ENCODE measurements at places on chromosomes 1 and 21.

GRCh38 chr1:37999430-38000232 lies 5.7 kb downstream of the FHL3 start:
- no peak for DNase-seq

DNA sequence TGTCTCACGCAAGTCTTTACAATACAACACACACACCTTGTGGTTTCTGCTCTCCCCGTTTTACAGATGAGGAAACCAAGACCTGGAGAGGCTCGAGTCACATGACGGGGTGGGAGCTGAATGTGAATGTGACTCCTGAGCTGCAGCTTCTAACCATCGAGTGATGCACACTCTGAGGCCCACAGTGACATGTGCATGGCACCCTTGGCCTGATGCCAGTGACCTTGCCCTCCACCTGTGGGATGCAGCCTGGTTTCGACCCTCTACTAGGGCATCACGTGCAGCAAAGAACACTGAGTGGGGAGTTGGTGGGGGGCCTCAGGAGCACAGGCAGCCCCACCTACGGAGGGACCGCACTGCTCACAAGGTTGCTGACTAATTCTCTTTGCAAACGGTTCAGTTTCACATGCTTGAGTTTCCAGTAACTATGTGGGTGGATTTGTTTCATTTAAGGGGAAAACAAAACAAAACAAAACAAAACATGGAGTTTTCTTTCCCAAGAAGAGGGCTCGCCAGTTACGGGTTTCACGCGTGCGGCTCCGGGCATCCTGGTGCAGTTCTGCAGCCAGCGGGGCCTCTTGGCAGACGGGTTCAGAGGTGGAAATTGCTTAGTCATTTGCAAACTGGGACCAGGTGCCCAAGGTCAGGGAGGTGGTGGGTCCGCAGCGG lies 22.9 kb downstream of the SPSB1 start:
- peak; percentile 69 for DNase-seq

DNA sequence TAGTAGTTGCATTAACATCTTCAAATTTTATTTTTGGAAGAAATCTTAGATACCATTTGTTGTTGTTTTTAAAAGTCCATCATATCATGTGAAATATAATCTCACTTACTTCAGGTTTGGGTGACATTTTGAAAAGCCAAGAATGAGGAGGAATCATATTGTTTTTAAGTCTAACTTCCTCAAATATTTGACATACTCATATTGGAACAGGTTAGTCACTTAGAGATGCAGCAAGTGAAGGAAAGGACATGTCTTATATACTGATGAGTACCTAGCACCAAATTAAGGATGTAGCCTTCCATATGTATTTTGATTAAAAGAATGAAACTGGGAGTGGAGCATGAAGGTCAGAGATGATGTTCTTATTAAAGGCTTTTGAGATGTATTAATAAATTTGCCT lies 23.9 kb downstream of the GBP2 start:
- DNase-seq, result no peak

GRCh38 chr1:164783778-164784555 lies 225.0 kb downstream of the PBX1 start:
- no peak for DNase-seq

GRCh38 chr1:223716302-223716862 lies 4.0 kb downstream of the CAPN2 start:
- DNase-seq, result no peak

GRCh38 chr21:44456214-44456914 lies 1.1 kb downstream of the LRRC3 start:
- DNase-seq, result no peak

DNA sequence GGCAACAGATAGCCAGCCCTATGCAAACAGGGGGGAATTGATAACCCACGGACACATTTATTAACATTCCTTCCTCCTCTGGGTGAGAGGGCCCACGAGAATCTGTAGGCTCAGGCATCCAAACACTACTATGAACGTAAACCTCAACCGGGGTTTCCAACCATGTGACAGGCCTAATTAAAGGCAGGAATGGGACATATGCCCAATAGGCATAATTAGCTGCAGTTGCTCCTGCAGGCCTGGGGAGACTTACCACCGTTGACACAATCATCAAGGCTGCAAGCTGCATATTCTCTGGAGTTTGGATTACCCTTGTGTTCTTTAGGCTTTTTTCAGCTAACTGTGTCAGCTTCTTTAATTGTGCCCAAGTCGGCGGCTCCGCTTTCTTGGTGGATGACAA lies 22.2 kb upstream of the GBP1 start:
- DNase-seq, result no peak

DNA sequence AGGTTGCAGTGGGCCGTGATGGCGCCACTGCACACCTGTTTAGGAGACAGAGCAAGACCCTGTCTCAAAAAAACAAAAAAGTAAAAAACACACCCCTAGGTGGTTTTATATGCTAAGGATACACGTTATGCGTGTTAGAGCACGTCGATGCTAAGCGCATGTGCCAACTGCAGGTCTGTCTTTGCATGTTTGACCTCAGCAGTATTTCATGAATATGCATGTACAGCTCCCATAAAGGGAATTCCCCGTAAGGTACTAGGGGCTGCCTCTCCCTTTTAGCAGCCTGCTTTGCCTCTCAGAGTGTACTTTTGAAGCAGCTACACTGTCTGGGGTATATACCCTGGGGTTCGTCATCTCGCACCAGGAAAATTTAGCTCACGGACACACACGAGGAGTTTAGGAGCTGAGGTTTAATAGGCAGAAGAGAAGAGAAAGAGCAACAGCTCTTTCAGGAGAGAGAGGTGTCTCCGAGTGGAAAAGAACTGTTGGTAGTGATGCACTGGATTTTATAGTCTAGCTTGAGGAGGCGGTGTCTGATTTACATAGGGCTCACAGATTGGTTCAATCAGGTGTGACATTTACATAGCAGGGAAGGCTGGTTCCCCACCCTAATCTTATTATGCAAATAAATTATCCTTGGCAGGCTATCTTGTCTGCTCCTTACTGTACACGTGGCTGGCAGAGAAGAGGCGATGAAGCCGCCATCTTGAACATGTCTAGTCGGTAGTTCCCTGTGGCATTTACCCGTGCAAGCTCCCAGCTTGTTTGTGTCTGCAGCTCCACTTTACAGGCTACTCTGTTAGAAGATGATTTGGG lies 4.2 kb upstream of the OTUD3 start:
- no peak for DNase-seq

DNA sequence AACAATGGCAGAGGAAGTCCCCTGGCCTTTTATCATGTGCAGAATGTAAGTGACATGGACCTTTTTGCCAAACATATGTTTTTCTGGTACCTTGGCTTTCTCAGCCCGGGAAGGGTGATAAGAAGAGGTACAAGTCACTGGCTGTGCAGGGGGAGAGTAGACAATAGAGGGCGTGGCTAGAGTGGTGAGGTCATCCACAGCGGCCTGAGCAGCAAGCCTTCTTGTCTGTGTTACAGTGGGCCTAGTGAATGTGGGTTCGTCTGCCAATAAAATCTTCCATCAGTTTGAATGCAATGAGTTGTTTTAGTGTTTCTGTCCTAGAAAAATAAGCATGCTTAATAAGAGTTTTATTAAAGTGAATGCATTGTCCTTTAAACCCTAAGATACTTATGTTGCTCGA lies 59.0 kb upstream of the PGD start:
- no peak for DNase-seq

Data from AG04450 (cell line).